Right lobe of liver (tissue), 6 donors: ENCODE measurements at places on chromosomes 4 and X.

DNA sequence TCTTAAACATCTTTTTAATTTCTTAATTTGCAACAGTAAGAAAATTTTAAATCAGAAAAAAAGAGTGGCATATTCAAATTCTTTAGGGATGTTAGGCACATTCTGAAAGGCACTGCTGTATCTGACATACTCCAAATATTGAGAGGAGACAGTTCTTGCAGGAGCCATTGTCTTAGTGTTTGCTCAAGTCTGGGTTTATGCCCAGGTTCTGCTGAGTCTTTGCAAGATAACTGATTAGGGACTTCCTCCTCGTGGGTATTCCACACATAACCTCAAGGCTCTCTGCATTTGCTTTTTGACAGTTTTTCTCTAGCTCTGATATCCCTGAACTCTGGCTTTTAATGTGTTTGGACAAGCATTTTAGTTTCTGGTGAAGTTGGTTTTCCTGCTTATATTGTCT is 52.6 kb downstream of the RPS3A start:
- DNase-seq, result no peak

- no peak for DNase-seq
These were observed 68.5 kb downstream of the GALNT7 start for GRCh38 chr4:173237152-173237551.

DNA sequence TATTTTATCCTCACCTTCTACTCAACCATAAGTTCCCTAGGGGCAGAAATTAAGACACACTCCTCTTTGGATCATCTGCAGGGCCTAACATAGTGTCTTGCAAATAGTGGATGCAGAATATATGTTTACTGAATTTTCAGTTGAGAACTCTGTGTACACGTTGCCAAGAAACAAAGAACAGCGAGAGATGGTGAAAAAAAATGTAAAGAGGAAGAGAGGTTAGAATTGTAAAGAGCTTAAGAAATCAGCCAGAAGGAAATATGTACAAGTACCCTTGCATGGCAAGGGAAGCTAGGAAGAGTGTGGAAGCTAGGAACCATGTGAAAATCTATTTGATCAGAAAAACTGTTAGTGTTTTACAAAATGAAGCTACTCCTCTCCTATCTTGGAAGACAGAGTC is 431.0 kb downstream of the SMARCA1 start:
- no peak for DNase-seq

GRCh38 chr4:10029403-10029802 is 8.1 kb upstream of the SLC2A9 start:
- no peak for DNase-seq
